ENCODE measurements at places on chromosomes 4 and X.

- DNase-seq: no peak
Measured at GRCh38 chr4:77820649-77821561, 1.7 kb upstream of the CNOT6L start.

DNA sequence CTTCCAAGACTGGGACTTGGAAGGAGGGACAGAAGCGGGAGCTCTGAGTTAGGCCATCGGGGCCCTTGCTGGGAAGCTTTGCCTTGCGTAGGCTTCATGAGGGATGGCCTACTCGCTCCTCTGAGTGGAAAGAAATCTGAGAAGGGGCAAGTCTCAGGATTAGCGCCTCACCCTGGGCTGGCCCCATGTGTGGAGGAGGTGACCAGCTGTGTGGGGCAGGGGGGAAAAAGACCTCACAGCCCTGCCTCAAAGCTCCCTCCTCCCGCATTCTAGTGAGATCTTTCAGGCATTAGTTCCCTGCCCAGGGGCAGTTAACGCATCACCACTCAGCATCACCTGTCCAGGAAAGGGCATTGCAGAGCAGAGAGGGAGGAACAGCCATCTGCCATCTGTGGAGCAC is 156.1 kb downstream of the ENPP6 start:
- DNase-seq: no peak

- no peak for DNase-seq
Measured at GRCh38 chrX:46617906-46618305, 44.3 kb downstream of the CHST7 start.

GRCh38 chrX:7215842-7216241 is 67.9 kb upstream of the PUDP start:
- no peak for DNase-seq

- no peak for DNase-seq
Measured at GRCh38 chrX:133881007-133881406, 104.4 kb downstream of the GPC3 start.

GRCh38 chr4:113881256-113881655 is 98.2 kb downstream of the ARSJ start:
- no peak for DNase-seq

DNA sequence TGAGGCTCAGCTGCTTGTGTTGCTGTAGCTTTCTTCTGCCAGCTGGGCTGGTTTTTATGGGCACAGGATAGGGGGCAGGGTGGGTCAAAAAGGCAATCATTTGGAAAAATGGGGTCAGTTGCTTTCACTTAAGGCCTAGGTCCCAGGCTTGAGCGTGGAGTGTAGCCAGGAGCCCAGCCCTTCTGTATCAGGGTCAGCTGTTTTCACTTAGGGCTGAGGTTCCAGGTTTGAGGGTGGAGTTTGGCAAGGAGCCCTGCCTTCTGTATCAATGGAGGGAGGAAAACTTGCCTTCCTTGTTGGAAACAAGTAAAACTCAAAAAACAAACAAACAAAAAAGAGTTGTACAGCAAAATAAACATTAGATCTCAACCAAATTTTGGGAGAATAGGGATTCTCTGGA is 37.0 kb upstream of the UGT8 start:
- no peak for DNase-seq

GRCh38 chr4:163663454-163664225 is 169.2 kb downstream of the TMA16 start:
- DNase-seq: no peak
